ENCODE measurements at places on chromosomes 7 and 10.
A peak's percentile ranks its signal among the peaks of the same experiment; 100 is the strongest.

- no peak for DNase-seq
These were observed 673.4 kb downstream of the AUTS2 start for GRCh38 chr7:70271617-70272081.

DNA sequence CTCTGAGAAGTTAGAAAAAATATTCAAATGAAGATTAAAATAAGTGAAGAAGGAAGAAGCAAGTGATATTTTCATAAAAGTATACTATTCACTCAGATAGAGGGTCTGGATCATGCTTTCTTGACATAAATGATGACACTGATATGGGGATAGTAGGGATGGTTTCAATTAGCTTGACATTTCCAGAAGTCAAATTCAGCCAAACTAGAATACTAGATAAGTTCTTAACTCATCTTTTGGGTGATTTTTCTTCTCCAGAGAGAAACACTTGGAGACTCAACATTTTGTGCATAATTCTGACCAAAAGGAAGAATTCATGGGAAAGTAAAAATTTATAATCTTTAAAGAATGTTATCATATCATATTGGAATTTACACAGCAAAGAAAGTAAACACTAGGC, 152.0 kb upstream of the LRGUK start:
- no peak for DNase-seq

GRCh38 chr7:30845426-30846135, 66.1 kb upstream of the AQP1 start:
- no peak for DNase-seq

- DNase-seq = no peak
These were observed 578.9 kb downstream of the ZWINT start for GRCh38 chr10:55782181-55782580.

DNA sequence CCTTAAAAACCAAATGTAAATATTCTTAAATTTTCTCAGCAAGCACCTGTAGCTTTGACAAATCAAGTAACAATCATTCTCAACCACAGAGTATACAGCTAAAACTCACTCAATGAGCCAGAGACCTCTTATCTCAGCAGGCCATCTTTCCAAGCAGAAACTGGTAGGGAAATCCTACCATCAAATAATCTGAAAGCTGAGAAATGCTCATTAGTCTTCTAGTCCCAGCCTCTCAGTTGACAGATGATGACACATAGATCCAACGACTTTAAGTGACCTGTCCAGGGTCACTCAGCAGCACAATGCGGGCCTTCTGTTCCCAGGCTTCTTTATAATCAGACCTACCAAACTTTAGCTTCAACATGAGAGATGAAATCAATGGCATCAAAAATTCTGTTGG, 184.6 kb downstream of the SGMS1 start:
- DNase-seq = no peak

GRCh38 chr7:30476459-30477145, 2.0 kb downstream of the NOD1 start:
- no peak for DNase-seq

DNA sequence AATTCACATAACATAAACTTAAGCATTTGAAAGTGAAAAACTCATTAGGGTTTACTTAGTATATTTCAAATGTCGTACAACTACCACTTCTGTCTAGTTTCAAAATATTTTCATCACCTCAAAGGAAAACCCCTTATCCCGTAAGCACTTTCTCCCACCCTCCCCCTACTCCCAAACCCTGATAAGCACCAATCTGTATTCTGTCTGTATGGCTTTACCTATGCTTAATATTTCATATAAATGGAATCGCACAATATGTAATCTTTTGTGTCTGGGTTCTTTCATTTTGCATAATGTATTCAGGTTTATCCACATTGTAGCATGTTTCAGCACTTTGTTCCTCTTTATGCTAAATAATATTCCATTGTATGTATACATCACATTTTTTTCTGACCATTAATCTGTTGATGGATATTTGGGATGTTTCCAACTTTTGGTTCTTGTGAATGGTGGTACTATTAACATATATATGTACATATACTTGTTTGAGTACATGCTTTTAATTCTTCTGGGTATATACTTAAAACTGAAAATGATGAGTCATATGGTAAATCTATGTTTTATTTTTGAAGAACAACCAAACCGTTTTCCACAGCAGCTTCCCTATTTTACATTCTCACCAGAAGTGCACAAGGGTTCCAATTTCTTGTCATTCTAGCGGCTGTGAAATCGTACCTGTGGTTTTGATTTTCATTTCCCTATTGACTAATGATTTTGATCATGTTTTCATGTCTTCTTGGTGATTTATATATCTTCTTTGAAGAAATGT, 6.2 kb upstream of the STARD3NL start:
- no peak for DNase-seq

GRCh38 chr10:69367469-69367868, 49.2 kb downstream of the TACR2 start:
- DNase-seq = no peak

DNA sequence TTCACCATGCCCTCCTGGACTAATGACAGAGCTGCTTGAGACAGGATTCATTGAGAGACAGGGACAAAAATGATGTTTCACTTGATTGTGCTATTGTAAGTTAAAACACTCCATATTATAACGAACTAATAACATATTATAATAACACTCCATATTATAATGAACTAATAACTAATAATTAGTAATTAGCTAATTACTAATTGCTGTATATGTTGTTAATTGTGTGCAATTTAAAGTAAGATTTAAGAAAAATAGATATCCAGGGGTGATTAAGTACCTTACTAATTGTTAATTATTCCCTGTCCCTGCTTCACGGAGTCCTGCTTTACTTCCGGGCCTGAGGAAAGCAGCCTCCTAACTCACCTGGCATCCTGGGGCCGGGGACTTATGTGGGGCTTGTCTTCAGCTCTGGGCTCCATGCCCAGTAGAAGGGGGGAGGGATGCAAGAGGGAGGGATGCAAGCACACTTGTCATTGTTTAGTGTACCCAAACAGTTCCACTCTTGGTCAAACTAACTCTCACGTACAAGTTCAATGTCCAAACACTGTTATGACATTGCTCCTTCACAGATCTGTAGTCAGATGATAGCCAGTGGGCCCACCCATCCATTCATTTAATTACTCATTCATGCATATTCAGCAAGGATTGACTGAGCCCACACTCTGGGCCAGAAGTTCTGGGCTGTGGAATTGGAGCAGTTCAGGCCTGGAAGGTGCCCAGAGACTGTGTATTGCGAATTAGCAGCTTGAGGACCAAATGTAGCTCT, 53.8 kb downstream of the COL13A1 start:
- DNase-seq = no peak

- DNase-seq = no peak
These were observed 350.1 kb upstream of the AOAH start for GRCh38 chr7:37074370-37074769.

GRCh38 chr10:16953270-16953669, 136.0 kb upstream of the RSU1 start:
- DNase-seq = no peak

GRCh38 chr7:101553018-101553770, 75.9 kb downstream of the MYL10 start:
- DNase-seq = no peak

GRCh38 chr7:88003581-88003980, 69.5 kb downstream of the ADAM22 start:
- DNase-seq = no peak

- DNase-seq = no peak
These were observed 42.9 kb downstream of the NRCAM start for GRCh38 chr7:108413337-108413736.

DNA sequence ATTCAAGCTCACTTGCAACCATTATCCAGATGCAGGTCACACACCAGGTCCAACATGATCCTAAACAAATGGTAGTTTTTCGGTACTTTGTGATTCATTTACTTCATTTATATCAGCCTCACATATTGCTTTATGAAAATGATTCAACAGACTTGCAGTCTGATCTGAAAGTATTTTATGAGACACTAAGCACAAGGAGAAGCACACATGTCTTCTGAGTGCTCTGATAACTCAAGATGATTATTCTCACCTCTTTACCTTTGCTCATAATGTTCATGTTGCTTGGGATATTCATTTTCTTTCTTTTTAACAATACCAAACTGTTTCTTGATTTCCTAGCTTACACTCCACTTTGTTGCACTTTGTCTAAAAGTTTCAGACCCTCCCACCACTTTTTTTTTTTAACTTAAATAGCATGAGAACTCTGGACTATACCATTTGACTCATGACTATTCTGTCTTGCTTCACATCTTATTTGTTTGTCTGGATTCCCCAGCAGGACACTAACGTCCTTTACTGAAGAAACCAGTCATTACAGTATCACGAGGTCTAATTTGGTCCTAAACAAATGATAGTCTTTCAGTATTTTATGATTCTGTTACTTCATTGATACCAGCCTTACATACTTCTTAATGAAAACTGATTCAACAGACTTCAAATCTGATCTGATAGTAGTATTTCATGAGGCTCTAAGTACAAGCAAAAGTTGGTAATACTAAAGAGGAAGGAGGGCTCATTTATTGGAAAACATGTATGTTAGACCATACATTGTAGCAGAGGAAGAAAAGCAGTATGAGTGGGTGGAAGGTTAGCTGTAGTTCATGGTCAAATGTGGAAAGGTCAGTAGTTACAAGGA, 171.8 kb upstream of the AHR start:
- no peak for DNase-seq

- no peak for DNase-seq
These were observed 4.3 kb upstream of the NEUROG3 start for GRCh38 chr10:69577268-69578232.

GRCh38 chr7:138654616-138655015, 46.5 kb downstream of the SVOPL start:
- no peak for DNase-seq

- DNase-seq = no peak
These were observed 100.9 kb upstream of the SH2B2 start for GRCh38 chr7:102185796-102186195.

- no peak for DNase-seq
These were observed 44.7 kb upstream of the AGMO start for GRCh38 chr7:15606561-15606960.

DNA sequence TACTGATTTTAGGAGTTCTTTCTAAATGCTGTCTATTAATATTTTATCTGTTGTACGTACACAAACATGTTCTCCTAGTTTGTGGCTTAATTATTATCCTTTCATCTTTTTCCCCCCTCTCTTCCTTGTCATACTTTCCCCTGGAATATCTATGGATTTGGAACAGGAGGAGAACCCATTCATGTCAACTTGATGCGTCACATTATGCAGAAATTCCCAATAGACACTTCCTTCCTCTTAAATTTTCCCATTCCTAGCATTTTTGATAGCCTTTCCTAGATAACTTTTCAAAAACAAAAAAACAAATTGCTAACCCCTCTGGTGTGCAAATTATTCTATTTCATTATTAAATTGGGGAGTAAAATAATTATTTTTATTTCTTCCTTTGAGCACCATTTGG, 36.2 kb downstream of the SLC35B4 start:
- DNase-seq = no peak

GRCh38 chr7:155412416-155413253, 45.3 kb upstream of the EN2 start:
- DNase-seq = peak; percentile 18

DNA sequence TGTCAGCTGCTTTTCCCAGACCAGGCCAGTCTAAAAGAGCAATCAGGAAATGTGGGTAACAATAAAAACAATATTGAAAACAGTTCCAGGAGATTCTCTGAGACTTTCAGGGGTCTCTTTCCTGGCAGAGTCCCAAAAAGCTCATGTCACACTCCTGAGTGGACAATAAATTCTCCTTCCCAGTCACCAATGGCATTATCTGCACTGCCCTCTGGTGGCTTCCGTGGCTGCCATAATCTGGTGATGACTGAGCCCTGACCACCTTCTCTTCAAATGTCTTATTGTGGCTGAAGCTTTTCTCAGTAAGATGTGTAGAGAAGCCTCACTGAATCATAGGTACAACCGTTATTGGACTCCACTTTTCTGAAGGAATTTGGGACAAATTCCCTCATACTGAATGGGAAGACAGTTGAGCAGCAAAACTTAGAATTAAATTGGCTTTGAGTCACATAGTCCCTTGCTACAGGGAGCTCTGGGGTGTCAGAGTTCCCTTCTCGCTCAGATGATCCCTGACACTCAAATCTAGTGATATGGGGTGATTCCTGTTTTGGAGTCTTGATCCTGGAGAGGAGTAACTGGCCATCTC, 24.4 kb upstream of the ASAH2 start:
- no peak for DNase-seq

DNA sequence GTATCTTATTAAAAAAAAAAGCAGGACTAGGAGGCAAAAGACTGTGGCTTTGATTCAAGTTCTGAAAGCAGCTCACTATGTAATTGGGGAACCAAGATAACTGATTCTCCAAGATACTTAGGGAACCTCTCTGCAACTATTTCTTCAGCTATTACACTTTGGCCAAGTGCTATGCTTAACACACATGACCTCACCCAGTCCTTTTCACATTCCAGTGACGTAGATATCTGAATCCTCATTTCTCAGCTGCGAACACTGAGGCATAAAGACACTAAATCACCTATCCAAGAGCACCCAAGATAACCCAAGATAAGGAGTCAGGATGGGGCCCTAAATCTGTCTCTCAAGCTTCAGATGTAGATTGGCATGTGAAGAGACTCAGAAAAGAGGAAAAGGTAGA, 133.6 kb downstream of the GLI3 start:
- no peak for DNase-seq

DNA sequence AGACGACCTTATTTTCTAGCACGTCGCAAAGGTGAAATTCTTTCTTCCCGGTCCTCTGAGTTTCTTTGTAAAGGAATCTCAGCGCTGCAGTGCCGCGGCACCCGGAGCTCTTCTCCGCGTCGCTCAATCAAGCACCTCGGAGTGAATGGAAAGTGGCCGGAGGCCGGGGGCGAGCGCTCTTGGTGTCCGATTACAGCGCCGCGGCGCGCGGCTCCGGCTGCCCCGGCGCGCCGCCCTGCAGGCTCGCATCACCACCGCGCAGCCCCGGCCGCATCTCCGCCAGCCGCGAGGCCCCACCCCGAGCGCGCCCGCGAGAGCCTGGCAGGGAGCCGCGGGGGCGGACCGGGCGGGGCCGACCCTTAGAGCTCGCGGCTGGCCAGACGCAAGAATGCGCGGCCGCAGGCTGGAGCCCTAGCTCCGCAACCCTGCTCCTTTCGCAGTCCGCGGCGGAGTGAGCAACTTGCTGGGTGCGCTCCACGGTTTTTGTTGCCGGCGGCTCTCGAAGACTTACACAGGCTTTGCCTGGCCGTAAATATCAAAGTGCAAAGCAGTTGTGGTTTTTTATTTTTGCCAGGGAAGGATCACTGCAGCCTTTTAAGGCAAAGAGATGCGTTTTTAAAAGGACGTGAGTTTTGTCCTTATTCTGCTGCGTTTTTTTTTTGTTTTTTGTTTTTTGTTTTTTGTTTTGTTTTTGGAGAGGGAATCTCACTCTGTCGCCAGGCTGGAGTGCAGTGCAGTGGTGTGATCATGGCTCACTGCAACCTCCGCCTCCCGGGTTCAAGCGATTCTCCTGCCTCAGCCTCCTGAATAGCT, at the start of gene SEMA3C:
Gene SEMA3C (minus strand): TSS at position 143 of the 813 bp plus-strand sequence. CDS start 2,270 bp downstream, outside the sequence.
- DNase-seq = no peak

Measured in activated CD4-positive, alpha-beta T cell treated with anti-CD3 and anti-CD28 coated beads for 1 hour (primary cell).